HS-27A (cell line): ENCODE measurements at places on chromosomes 5 and 9.

GRCh38 chr5:148938522-148938882 is 112.1 kb downstream of the ADRB2 start:
- no peak for DNase-seq

- no peak for DNase-seq
Measured at GRCh38 chr9:5879419-5880181, 11.1 kb upstream of the MLANA start.

- DNase-seq: no peak
Measured at GRCh38 chr9:10633785-10634184, 21.0 kb upstream of the PTPRD start.

GRCh38 chr5:96627792-96628398 is 34.3 kb upstream of the CAST start:
- no peak for DNase-seq

DNA sequence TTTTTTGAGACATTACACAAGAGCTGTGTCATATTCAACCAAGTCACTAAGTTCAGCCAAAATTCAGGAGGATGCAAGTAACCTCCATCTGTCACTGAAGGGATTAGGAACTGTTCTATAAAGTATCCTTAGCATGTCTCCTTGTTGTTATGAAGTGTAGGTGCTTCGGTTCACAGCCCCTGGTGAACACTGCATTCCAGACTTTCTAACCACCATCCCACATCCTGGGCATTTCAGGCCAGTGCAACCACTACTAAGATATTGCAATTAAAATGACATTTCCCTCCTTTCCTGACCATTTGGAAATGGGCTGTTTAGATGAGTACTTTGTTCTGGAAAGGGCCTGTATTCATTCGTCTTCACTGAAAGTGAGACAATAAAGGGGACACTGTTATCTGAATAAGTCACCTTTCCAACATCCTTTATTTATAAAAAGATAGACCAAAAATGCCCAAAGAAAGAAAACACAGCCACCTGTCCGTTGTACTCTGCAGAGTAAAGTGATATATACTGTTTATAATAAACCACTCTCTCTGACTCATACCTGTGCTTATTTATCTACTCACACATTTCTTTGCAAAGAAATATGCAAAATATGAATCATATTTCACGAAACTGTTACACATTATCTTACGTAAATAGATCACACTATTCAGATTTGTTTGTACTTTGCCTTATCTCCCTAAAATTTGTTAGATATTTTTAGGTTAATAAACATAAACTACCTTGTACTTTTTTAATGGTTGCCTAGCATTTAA is 861.9 kb downstream of the CDH18 start:
- no peak for DNase-seq

DNA sequence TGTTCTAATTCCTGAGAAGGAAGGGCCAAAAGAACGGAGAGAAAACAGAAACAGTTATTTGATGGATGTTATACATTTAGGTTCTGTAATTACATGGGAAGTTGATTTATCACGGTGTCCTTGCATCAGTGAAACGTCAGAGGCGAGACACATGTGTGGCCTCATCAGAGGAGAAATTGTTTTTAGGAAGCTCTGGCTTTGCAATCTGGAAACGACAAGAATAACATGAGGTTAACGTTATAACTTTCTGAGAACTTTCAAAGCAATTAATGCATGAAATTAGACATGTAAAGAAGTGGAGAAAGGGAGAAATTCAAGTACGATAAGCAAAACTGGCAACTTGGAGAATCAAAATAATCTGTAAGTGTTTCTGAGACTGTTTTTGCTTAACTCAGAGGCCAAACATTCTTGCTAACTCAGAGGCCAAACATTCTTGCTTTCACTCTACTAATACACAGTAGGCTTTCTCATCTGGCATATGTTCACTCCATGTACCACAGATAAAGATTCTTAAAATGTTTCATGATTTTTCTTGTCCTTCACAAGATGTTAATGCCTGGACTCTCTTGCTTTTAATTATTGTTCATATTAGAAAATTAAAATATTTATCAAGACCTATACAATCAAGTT is 933.0 kb downstream of the TLE4 start:
- DNase-seq: no peak

DNA sequence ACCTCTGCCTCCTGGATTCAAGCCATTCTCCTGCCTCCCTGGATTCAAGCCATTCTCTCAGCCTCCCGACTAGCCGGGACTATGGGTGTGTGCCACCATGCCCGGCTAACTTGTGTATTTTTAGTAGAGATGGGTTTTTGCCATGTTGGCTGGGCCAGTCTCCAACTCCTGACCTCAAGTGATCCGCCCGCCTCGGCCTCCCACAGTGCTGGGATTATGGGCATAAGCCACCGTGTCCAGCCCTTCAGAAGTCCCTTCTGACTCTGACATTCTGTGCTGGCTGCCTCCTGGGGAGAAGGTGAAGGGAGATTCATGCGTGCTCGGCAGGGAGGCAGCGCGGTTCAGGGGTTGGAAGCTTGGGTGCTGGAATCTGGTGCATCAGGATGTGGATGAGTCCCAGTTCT is 28.8 kb downstream of the PRRX2 start:
- no peak for DNase-seq

GRCh38 chr5:22242532-22242931 is 610.6 kb downstream of the CDH12 start:
- DNase-seq: no peak

DNA sequence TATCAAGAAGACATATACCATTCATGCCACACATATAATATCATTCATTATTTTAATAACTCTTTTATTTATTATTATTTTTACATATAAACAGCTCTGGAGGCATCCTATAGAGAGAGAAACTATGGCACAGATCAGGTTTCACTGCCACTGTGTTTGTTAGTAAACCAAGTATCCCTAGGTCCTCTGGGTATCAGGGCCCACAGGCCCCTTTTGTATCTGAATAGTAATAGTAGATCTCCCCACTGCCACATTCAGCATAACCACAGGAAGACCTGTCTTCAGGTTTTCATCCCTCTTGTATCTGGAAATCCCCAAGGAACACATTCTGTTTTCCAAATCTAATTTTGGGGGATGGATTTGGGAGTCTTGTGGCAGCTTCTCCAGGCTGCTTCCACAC is 94.0 kb downstream of the SPATA31D1 start:
- DNase-seq: no peak
